ENCODE measurements at places on chromosomes 11 and 22.

- no peak for DNase-seq
These were observed 228.6 kb downstream of the BRD1 start for GRCh38 chr22:49599039-49599438.

- DNase-seq, result no peak
These were observed 108.4 kb downstream of the ARL14EP start for GRCh38 chr11:30431127-30431814.

- no peak for DNase-seq
These were observed at the start of gene NCAPH2 for GRCh38 chr22:50507991-50508884. NCAPH2 (plus strand) TSS chr22:50508224; CDS start chr22:50508338, 114 bp downstream.

- no peak for DNase-seq
These were observed 66.9 kb downstream of the NFAM1 start for GRCh38 chr22:42365111-42365865.

GRCh38 chr22:44046485-44047141 is 22.5 kb downstream of the PARVB start:
- DNase-seq, result no peak

- DNase-seq, result no peak
These were observed 1.4 kb downstream of the ZFP91 start for GRCh38 chr11:58580311-58580710.

- DNase-seq, result no peak
These were observed 5.4 kb downstream of the CSRP3 start for GRCh38 chr11:19196432-19196831.

DNA sequence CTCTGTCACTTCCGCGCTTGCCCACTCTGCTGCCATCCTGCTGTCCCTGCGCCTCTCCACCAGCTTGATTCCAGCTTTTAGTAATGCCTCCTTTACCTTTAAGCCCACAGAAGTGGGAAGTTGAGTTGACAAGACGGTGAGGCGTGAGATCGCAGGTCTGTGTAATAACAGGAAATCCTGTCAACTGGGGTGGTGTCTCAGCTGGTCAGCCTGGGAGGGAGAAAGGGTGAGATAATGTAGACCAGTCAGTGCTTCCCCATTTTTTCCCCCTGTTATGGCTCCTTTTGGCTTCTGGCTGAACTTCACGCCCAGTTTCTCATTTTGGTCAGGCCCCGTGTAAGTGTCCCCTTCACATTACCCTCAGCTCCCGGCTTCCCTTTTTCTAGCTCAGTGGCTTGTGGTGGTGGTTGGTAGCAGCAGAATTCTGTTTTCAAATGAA is 98.9 kb downstream of the TRAF6 start:
- no peak for DNase-seq

All from activated CD4-positive, alpha-beta T cell treated with anti-CD3 and anti-CD28 coated beads for 24 hours (primary cell).